Fibroblast of the conjunctiva (primary cell): ENCODE measurements at places on chromosomes 1 and 21.
A peak's percentile ranks its signal among the peaks of the same experiment; 100 is the strongest.

GRCh38 chr1:219416598-219417238 is 196.2 kb downstream of the ZC3H11B start:
- peak; percentile 28 for DNase-seq

DNA sequence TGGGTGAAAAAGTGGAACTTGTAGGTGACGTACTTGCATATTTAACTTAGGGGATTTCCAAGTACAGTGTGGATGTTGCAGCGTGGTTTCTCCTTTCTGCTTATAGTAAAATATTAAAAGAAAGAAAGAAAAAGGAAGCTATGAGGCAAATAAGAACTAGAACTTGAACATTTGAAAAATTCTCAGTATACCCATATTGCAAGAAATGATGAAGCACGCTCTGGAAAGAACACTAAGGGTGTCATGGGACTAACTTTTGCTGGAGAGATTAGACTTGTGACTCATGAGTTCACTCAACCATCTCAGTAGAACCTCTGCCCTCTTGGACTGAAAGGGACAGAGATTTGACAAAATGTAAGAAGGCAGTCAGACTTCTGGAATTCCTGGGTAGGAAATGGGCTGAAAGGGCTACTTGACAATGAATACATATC is 704.5 kb upstream of the ADGRL4 start:
- peak; percentile 9 for DNase-seq

DNA sequence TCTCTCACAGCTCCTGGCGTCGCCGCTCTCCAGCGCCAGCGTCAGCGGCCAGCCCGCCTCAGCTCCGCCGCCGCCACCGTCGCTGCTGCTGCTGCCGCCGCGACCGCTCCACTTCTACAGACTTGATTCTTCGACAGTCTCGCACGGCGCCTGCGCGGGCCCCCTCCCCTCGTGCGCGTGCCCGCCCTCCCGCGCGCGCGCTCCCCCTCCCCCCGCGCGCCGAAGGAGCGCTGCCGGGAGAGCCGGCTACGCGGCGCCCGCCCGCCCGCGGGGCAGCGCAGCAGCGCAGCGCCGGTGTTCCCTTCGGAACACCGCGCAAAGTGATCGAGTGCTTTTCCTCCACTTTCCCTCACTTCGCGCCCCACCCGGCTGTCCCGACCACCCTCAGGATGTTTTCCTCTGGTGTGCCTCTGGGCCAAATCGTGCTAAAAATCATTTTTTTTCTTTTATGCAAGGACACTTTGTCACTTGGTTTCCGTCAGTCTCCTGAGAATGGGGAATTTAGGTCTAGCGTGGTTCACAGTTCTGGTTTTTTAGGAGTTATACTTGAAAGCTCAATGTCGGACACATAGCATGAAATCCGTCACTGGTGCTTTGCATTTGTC is at the start of gene IRF2BP2:
TSS of gene IRF2BP2 (minus strand) at position 118 of the 605 bp plus-strand sequence. CDS start 684 bp downstream, outside the sequence.
- no peak for DNase-seq

DNA sequence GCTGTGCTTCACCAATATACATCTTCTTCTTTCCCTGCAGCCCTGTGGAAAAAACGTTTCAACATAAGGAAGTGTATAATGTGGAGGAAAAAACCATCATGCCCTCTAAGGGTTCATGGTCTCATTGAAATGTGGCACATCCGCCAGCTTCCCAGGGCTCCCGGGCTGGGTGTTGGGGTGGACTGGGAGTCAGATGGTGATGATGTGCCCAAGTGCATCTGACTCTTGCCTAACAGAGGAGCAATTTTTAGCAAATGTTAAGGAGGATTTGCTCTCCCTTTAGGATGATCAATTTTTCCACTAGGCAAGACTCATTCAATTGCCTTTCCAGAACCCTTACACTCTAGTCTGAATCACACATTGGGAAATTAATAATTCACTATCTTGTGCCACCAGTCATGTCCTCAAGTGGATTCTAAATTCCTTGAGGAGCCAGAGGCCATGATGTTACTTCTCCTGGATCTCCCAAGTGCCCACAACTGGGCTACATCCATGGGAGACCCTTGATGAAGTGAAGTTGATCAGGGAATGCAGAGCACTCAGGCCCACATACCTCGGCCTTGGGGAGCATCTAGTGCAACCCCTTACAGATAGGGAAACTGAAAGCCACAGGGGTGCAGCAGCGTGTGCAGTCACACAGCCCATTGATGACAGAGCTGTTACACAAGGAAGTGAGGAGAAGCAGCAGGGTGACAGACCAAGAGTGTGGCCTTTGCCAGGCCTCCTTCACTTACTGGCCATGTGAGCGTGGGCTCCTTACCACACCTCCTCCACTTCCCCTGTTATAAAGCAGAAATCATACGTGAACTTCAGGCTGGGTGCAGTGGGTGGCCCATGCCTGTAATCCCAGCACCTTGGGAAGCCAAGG is 100.0 kb upstream of the SLC44A3 start:
- no peak for DNase-seq

- no peak for DNase-seq
Observed at GRCh38 chr1:54623216-54624007, at the start of gene FAM151A. Gene FAM151A, minus strand, starts transcription at chr1:54623525. Its CDS starts 130 bp downstream, at chr1:54623395.

DNA sequence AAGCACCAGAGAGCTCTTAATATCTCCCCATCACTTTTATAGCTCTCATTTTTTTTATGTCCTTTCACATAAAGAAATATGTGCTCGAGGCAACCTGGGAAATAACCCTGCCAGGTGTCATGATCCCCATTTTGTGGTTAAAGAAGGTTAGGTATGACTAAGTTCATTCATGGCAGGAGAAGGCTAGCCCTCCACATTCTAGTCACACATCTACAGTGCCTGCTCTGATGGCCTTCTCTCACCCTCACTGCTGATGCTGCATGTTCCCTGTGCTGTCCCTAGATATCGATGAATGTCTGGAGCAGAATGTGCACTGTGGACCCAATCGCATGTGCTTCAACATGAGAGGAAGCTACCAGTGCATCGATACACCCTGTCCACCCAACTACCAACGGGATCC is 187.5 kb downstream of the TPR start:
- no peak for DNase-seq

DNA sequence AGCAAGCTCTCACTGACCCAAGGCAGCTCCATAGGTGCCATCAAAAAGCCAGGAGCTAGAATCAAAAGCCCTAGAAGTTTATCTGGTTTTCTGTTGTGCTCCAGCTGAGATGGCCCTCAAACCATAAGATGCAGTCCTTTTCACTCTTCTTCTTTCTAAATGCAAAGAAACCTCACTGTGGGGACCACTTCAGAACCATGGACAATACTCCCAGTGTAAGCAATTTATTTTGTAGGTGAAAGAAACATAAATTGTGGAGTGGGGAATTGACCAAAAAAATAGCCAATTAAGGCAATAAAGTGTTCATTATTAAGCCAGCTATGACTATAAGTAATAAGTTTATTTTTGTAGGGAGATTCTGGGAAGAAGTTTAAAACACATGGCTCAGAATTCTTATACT is 1399.9 kb downstream of the PLA2G4A start:
- no peak for DNase-seq

DNA sequence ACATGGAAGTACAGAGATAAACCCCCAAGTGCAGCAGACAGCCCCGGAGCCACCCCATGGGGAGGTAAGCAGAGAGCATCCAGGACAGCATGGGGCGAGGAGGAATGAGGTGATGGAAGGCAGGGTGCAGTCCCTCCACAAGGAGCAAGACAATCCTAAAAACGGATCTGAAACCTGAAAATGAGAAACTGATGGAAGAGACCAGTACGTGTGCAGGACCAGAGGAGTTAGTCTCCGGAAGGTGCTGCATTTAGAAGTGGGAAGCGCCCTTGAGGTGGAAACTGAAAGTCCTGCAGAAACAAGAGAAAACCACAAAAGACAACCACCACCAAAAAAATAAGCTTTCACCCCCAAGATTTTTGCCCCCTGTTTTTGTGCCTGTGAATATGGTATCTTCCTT is 17.4 kb upstream of the DDOST start:
- DNase-seq, result no peak

GRCh38 chr1:209349363-209350308 is 233.9 kb upstream of the CAMK1G start:
- DNase-seq, result no peak

GRCh38 chr1:102897557-102897956 is 210.8 kb downstream of the COL11A1 start:
- DNase-seq, result peak; percentile 51

DNA sequence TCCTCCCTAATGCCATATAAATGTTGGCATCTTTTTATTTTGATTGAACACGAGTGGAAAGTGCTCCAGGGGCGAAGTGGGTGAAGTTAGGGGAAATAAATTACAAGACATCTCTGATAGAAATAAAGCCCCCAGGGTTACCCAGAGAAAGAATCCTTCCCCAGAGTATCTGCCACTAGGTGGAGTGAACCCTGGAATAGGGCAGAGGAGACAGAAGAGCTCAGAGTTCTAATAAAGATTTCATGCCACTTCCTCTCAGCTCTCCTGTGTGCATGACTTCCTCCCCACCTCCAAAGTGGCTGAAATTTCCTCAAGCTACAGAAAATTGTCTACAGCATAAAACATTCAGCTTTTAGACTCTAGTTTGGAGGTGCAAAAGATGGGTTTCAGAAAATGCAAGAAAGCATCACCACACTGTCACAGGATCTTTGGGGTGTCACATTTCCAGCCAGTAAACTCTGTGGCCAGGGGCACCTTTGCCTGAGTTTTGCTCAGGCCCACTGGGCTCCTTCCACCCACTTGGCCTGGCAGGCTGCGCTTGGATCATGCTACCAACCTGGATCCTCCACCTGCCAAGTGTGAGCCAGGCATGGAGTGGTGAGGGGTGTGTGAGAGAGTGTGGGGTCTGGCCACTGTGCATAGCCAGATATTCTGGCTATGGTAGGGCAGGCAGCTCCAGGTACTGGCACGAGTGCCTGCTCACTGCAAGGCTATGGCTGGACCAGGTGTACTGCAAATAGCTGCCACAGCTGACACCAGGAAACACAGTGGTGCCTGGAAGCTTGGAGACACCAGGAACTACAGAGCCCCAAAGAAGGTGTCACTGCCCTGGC is 208.8 kb upstream of the USP25 start:
- DNase-seq, result no peak
